ENCODE measurements at places on chromosomes 1 and 21.

DNA sequence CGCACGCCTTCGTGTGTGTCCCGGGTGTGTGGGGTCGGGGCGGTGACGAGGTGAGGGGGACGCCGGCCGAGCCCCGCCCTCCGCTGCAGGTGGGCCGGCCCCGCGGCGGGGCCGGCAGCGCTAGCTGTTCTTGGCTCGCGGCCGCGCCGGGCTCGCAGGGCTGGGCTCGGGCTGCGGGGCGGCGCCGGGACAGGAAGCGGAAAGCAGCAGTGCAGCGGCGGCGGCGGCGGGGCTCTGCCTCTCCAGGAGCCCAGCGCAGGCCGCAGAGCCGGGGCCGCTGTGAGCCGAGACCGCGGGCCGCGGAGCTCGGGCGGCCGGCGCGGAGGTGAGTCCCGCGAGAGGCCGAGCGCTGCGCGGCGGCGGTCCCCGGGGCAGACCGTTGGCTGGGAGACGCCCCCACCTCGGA, at the start of gene VANGL1:
VANGL1 (plus strand) TSS at position 209 of the 406 bp plus-strand sequence. CDS start 9,444 bp downstream, outside the sequence.
- peak; percentile 2 for DNase-seq

GRCh38 chr1:51907079-51907702, 28.7 kb upstream of the NRDC start:
- no peak for DNase-seq

DNA sequence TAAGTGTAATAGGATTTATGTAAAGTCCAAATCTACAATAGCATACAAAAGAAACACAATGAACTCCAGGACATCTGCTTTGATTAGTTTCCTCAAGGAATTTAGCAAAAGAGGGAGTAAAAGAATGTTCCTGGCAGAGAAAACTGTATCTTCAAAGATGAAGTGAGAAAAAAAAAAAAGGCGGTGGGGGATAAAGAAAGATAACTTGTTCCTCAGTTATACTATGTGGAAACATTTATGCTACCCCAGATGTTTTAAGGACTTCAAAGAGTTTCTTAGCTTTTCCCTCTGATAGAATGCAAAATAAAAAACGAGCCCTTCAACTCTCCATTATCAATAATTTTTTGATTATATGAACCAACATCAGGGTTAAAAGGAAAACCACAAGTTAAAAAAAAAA, 908.9 kb upstream of the ADGRL2 start:
- DNase-seq, result no peak

GRCh38 chr1:20087668-20088067, 17.7 kb downstream of the PLA2G5 start:
- DNase-seq, result no peak

DNA sequence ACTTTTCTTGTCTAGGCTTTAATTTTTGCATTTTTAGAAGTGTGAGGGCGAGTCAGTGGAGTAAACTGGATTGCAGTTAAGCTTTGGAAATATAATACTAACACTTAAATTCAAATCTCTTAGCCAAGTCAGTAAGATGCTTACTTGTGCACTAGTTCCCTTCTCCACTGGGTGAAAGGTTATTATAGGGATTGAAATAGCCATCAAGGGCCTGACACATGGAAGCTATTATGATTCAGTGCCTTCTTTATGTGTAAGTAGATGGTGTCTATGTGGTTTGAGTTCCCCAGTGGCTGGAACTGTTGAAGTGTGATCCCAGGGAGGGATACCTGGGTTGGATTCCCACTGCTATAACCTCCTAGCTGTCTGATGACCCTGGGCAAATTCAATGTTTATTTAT, 24.7 kb upstream of the DMRTA2 start:
- DNase-seq, result no peak

GRCh38 chr1:6347641-6348487, 45.7 kb downstream of the ACOT7 start:
- DNase-seq, result peak; percentile 40

DNA sequence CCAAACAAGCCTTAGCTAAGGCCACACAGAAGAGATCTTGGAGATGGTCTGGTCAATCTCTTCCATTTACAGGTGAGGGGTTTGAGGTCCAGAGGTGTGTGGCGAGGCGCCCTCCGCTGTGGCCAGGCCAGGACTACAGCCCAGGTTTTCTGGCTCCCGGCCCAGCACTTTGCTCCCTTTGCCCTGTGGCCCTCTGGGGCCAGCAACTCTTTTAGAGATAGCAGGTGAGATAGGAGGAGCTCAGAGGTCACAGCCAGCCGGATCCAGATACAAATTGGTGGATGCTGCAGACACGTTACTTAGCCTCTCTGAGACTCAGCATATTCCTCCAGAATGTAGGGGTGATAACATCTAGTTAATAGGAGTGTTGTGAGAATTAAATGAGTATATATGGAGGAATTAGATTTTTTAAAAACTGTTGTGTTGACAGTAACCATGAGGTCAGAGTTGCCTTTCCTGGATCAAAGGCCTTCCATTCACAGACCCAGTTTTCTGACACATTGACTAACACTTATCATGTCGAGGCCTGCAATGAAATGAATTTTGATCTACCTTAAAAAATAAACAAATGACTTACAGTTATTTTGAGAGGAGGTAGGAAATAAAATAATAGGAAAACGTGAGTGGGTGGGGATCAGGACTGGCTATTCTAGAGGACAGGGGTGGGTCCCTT, 16.6 kb downstream of the TEX35 start:
- DNase-seq, result no peak

DNA sequence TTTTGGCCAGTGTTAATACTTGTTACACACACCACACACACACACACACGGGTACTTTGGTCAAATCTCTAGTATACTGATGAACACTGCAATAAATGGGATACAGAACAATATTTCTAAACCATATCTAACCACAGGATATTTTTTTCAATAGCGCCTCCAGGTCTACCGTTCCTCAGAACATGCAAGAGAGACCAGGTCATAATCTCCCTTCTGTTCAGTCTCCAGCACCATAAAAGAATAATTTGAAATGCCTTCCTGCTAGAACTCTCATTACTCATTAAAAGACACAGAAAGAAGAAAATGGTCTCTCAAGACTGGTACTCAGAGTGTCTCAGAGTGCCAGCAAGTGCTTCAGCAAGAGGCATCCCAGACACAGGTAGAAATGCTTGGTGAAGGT, 11.5 kb upstream of the SLC44A3 start:
- DNase-seq, result no peak

- DNase-seq, result no peak
Observed at GRCh38 chr1:177799746-177800145, 170.1 kb downstream of the SEC16B start.

DNA sequence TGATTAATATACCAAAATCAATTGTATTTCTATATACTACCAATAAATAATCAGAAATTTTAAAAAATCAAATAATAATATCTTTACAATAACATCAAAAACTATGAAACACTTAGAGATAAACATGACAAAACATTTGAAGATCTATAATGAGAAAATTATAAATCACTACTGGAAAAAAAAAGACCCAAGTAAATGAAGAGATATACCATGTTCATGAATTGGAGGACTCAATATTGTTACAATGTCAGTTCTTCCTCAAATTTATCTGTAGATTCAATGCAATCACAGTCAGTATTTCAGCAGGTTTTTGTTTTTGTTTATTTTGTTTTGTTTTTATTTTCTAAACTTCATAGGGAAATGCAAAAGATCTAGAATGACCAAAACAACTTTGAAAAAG, 4.2 kb upstream of the ITPKB start:
- no peak for DNase-seq

DNA sequence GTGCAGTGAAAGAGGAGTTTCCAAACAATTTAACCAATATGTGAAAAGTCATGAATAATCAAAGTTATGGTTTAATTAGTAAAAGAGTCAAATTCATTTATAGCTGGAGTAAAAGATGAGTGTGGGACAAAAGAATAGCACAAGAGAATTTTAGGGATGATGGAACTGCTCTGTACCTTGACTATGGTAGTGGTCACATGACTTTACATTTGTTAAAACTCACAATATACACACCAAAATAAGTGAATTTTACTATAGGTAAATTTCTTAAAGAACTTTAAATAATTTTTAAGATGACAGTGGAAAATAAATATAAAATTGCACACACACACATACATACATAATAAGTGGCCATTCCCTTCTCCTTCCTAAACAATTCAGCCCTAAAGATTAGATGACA, 13.6 kb downstream of the CDC42BPA start:
- DNase-seq, result no peak

GRCh38 chr1:113146242-113147072, 73.5 kb downstream of the LRIG2 start:
- no peak for DNase-seq

DNA sequence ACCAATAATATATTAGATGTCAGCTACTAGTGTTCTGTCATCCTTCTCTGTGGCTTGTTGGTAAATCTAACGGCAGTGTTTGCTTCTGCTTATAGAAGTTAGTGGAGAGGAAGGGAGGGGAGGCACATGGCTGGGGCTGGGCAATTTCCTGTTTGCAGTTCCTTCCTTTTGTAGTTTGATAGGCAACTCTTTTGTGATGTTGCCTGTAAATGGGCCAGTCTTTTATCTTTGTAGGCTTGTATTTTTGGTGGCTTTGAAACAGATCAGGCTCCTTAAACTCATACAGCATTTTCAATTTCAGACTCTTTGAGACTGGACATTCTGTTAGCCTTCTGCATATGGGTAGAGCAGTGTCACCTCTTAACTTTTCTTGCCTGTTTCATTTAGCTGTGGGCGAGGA, 48.1 kb downstream of the CDC14A start:
- DNase-seq, result no peak

DNA sequence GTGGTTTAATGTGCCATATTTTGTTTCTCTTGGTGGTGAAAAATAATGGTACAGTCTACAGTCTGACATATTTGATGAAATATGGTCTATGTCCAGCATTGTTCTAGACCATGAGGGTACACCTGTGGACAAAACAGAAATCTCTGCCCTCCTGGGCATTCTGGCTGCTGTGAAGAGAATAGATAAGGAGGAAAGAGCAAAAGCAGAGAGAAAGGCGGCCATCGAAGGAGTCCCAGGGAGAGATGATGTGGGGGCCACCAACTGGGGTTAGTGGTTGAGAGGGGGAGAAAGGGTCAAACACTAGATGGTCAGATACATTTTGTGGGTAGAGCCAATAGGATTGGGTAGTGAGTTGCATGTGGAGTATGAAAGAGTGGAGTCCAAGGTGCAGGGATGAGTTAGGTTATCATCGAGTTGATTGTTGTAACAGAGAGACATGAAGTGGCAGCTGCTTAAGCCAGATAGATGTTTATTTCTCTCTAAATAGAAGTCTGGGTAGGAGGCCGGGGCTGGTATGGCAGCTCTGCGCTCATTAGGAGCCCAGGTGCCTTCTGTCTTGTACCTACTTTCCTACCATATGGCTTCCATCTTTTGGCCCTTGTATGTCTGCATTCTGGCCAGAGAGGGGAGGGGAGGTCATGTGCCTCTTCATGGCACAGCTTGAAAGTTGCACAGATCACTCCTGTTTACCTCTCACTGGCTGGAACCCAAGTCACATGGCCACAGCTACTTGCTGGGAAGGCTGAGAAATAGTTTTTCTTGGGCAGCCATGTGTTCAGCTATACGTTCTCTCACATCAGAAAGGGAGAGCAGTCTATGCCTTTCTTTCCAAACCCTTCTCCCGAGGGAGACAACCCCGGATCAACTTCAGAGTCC, 13.0 kb downstream of the UBE4B start:
- no peak for DNase-seq

- DNase-seq, result no peak
Observed at GRCh38 chr1:7298749-7299151, 472.3 kb upstream of the VAMP3 start.

DNA sequence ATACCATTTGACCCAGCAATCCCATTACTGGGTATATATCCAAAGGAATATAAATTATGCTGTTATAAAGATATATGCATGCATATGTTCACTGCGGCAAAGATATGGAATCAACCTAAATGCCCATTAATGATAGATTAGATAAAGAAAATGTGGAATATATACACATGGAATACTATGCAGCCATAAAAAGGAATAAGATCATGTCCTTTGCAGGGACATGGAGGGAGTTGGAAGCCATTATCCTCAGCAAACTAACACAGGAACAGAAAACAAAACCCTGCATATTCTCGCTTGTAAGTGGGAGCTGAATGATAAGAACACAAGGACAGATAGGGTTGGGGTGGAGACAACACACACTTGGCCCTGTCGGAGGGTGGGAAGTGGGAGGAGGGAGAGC, 19.8 kb upstream of the REG4 start:
- no peak for DNase-seq

GRCh38 chr21:34994766-34995631, 54.1 kb downstream of the RUNX1 start:
- no peak for DNase-seq

- DNase-seq, result no peak
Observed at GRCh38 chr1:198320759-198321158, 164.0 kb downstream of the NEK7 start.

DNA sequence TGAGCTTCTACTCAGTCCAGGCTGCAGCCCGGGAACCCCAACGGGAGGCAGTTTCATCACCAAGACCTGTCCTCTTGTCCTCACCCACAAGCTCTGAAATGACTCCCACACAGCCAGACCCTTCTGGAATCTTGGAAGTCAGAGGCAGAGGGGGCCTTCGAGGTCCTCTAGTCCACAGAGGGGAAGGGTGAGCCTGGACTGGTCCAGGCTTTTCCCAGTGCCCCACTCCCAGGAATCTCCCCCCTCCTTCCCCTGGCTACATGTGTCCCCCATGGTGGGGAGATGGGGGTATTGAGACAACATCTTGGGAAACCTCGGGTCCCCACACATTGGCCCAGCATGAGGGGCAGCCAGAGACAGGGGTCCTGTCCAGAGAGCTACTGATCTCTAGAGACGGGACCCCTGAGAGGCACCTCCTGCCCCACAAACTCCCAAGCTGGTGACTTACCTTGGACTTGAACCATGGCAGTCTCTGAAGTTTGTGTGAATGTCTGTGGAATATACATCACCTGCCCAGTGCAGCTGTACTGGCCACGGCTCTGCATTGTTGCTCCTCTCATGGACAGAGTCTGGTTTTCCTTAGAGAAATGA, 19.4 kb upstream of the SLAMF9 start:
- no peak for DNase-seq

DNA sequence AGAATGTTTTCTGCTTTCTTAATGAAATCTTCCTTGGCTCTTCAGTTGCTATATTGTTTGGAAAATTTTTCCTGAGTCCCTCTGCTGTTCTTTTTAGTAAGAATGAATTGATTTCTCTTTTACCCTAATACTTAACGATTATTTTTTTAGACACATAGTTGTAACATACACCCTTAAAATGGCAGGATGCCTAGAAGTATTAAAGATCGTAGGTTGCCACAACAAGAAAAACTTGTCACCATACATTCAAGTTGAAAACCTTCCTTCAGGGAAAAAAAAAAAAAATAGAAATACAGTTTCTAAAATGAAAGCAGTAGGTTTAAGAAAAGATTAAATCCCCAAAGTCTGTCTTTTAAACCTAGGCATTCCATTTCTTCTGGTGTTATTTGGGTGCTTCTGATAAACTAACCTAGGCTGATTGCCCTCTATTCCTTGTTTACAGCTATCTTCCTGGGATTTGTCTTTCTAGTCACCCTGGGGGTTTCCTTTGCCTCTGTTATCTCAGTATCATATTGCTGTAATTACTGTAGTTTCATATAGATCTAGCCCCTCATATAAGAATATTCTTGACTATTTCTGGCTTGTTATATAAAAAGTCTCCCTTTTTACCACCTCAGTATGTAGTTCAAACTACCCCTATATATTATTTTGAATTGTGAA, 16.8 kb downstream of the SUCO start:
- no peak for DNase-seq

Measured in T-helper 2 cell (primary cell).